Activated CD4-positive, alpha-beta T cell treated with anti-CD3 and anti-CD28 coated beads for 36 hours (primary cell): ENCODE measurements at places on chromosomes 5 and 9.

- no peak for DNase-seq
Measured at GRCh38 chr5:58261605-58262004, 198.3 kb downstream of the PLK2 start.

DNA sequence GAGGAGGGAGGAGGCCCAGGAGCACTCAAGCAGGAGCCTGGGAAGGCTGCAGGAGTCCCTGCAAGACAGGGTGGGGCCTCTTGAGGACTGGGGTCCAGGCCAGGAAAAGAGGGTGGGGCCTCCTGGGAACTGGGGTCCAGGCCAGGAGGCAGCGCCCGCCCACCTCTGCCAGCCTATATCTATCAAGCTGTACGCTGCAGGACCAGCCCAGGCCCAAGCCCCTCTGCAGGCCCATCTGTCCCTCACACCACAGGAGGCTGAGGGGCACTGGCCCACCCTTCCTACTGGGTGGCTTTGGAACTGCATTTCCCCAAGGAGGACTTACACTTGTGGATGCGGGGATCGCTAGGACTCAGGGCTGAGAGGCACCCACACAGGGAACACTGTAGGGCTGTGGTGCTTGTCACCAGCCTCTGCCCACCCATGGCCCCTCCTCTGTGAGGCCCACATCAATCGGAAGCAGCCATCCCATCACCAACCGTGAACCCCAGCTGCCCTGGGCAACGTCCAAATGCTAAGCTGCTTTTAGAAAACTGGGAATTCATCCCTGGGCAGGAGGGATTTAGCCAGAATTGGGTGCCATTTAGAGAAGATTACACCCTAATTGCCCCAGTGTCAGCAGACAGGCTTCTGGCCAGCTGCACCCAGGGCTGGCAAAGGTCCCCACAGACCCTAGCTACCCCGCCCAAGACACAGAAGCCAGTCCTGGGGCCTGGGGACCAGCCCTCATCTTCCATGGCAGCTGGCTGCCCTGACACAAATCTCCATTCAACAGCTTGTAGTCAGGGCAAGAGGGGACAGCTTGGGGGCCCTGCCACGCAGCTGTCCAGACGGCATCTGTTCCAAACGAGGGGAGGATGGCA lies 15.3 kb downstream of the BICD2 start:
- no peak for DNase-seq

DNA sequence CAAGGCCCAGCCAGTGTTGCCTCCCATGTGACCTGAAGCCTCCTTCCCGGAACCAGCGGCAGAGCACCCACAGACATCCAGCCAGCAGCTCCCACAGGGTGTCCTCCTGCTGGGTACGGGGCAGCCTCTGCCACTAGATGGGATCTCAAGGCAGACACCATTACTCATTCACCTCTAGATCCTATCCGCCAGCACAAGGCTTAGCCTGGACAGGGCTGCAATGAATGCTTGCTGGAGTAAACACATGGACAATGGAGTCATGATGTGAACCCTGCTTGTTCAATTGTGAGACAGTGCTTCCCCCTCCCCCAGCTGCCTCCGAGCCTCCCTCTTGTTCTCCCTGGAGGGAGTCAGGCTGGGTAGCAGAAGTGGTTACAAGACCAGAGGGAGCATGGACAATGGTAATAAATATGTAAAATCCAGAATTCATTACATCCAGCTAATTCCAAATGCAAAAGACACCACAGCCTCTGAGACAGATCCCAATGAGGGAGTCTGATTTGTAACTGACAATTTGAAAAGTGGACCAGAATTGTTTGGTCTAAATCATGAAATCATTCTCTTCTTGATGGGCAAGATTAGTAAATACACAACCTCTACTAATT lies 132.0 kb downstream of the CRB2 start:
- no peak for DNase-seq

GRCh38 chr9:72950875-72951442 lies 1.9 kb downstream of the ALDH1A1 start:
- DNase-seq = no peak

GRCh38 chr5:78260771-78261170 lies 33.7 kb downstream of the AP3B1 start:
- no peak for DNase-seq
